Spinal cord (tissue), 10 donors: ENCODE measurements at places on chromosomes 2 and 18. TPM values are rescaled to one million over a fixed set of nuclear protein-coding genes. Genes with fewer than 3 reads are reported as not detected.

Gene HJURP
- 11.4 TPM for polyA plus RNA-seq

Gene THSD7B
- 4.0 TPM for polyA plus RNA-seq

Gene SMAD7
- 24.0 TPM for polyA plus RNA-seq

Gene KIF1A
- 519 TPM for polyA plus RNA-seq

Gene FSIP2
- 1.0 TPM for polyA plus RNA-seq

Gene RNF152
- polyA plus RNA-seq: 31.2 TPM

Gene FSHR
- not detected for polyA plus RNA-seq

Gene IL36RN
- polyA plus RNA-seq: not detected

Gene GALNT3
- 12.4 TPM for polyA plus RNA-seq

Gene CD8B2
- 0.89 TPM for polyA plus RNA-seq

Gene UCN
- 4.0 TPM for polyA plus RNA-seq

Gene LYG2
- polyA plus RNA-seq: 0.33 TPM

Gene FBXO36
- polyA plus RNA-seq: 6.8 TPM
